CD14-positive monocyte (primary cell): ENCODE measurements at places on chromosomes 3 and 15.

DNA sequence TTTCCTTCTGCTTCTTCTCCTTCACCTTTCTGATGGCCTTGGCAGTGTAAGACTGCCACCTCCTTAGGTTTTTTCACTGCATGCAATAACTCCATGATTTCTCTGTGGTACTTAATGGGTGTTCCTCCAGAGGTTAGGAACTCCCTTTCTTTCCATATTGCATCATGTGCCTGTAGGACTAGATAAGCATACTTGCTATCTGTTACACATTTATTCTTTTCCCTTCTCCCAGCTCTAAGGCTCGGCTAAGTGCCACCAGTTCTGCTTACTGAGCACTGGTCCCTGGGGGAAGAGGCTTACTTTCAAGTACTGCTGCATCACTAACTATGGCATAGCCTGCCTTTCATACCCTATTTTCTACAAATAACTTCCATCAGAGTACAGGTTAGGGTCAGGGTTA lies 351.8 kb downstream of the OTOL1 start:
- DNase-seq: no peak

GRCh38 chr3:60080648-60081047 lies 1030.8 kb upstream of the CFAP20DC start:
- no peak for DNase-seq

- DNase-seq: no peak
Measured at GRCh38 chr3:2714834-2715233, 395.3 kb downstream of the IL5RA start.

DNA sequence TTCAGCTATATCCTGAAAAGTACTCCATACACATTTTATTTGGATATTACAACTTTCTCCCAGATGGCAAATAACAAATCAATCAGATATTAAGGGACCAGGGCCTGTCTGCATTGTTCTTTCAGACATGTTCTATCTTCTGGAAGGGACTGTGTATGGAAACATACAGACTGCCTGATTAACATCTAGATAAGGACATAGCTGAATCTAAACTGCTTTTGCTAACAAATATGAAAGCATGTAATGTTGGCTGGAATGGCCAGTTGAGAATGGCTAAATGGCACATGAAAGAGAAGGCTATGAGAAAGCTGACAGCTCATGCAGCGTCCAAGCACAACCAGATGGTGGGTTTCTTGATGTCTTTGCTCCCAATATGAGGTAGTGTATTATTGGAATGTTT lies 149.4 kb downstream of the CFAP20DC start:
- DNase-seq: no peak

- DNase-seq: peak; percentile 4
Measured at GRCh38 chr3:37498126-37499039, 324.0 kb upstream of the LRRFIP2 start.

DNA sequence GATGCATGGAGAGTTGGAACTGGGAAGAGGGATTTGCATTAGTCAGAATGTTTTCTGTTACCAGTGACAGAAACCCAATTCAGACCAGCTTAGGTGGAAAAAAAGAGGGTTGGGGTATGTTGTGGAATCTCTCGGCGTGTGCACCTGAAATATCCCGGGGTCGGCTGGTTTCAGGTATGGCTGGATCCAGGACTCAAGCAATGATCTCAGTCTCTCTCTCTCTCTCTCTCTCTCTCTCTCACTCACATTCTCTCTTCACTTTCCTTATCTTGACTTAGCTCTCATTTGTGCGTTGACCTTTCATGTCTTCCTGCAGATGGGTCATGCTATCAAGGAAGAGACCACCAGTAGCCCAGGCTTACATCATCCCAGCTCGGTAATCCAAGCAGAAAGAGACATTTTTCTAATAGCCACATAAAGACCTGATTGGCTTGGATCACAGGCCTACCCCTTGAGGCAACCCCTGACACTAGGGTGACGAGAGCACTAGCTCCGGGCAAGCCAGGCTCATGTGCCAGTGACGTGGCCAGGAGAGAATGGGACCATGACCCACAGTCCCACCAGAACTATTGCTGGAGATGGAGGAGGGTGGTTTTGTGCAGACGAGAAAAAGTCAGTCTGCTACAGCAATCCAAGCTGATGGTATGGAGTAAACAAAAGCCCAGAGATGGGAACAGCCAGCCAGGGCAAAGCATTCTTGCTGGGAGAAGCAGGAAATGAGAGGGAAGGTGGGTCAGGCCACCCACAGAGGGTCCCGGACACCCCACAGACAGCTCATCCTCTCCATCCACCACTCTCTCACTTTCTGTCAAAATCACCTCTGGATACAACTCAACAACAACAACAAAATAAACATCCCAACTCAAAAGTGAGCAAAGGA lies 91.7 kb downstream of the CHSY1 start:
- no peak for DNase-seq

DNA sequence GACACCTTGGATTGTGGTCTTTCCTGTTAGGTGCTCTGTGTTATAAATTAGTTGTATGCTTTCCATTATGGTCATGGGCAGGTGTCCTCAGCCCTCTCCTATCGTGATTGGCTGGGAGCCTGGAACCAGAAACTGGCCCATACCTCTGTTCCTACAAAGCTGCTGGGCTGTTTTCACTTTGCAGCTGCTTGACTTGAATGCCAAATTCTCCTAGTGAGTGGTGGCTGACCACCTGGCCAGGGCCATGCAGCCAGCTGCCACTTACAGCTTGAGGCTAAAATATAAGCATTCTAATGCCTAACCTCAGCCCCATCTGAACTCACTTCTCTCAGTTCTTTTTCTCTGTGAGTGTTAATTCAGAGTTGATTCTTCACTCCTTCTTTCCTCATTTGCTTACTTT lies 239.3 kb upstream of the GBE1 start:
- no peak for DNase-seq

DNA sequence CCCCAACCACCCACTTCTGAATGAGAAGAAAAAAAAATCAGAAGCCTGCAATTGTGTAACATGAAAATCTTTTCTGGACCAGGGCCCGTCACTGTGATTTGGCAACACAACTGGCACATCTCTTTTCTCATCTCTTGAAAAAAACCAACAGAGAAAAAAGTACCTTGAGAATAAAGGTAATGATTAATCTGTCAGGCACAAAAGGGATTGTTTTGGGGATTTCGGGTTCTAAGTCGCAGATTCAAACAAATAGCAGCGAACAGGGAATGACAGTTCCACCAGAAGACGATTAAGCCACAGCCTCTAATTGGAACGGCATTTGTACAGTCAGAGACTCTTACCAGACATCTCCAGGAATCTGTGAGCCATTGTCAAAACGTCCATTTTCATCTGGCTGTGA lies at the start of gene AQP9:
Gene AQP9, plus strand, starts transcription at position 276 of the 400 bp plus-strand sequence. CDS start 185 bp downstream, outside the sequence.
- DNase-seq: peak; percentile 68

- DNase-seq: no peak
Measured at GRCh38 chr15:57592426-57592825, 722 bp downstream of the MYZAP start.

DNA sequence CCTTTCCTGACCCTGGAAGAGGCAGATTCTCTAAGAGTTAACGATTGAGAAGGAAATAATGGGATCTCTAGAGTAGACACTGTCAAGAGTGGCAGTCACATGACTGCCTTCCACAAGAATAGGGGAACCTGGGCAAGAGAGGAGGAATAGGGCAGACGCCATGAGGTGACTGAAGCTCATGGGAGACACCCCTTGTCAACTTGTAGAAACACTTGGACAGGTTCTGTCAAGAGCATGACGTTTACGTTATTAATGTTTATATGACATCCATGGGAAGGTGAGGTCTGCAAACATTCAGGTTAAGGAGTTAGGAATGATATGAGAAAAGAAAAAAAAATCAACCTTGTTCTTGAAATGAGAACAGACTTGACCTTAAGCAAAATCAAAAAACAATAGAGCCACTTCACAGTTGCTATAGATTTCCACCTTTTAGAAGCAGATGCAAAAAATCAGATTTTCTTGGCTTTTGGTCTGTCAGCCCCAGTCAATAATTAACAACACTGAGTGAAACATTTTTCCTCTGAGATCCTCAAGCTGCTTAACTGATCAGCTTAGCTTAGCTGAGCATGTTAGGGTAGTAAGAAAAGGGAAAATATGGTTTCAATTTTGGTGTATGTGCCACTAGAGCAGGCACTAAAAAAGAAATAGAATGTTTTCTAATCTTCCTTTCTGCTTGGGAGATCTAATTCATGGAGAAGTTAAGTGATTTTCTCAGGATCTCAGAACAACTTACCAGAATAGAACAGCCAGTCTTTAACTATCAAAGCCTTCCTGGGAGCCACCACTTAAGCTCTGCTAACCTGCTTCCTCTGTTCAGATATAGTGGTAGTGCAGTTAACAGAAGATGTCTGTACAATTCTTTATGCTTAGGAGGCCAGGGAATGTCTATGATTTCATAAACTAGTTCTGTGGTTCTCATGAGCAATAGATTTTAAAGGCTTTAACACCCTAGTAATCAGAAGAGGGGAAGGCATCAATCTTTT lies 116.9 kb downstream of the B3GALNT1 start:
- DNase-seq: no peak

DNA sequence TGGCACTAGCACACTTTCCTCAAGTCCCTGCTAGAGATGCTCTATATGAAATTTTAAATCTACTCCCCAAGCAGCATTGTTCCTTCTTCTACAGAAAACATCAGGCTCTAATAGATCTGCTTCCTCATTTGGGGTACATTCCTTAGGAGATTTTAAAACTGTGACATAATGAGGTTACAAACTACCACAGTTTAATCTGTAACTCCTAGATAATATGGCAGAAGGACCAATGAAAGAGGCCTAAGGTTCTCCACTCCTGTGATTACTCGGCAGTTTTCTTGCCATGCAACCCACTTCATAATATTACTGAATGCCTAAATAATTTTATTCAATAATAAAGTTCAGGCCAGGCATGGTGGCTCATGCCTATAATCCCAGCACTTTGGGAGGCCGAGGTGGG lies 16.1 kb downstream of the ZNF106 start:
- DNase-seq: peak; percentile 16

GRCh38 chr3:77412584-77412983 lies 372.7 kb downstream of the ROBO2 start:
- DNase-seq: no peak

- no peak for DNase-seq
Measured at GRCh38 chr3:44529927-44530326, 25.1 kb upstream of the ZKSCAN7 start.

GRCh38 chr3:123586131-123586530 lies 1.3 kb upstream of the HACD2 start:
- no peak for DNase-seq

DNA sequence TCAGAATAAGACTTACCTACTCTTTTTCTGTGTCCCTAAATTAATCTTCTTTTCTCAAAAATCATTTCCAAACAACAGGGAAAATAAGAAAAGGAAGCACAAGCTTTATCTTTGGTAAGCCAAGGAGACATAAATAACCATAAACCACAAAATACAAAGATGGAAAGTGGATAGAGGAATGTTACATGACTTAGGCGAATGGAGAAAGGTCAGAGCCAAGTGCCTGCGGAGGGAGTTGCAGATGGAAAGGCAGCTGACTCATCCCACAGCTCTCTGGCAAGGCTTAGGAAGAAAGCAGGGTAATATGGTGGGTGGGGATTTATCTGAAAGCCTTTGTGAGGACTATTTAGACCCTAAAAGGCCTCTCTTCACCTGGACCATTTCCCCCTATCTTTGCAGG lies 72.8 kb downstream of the GALK2 start:
- DNase-seq: no peak

DNA sequence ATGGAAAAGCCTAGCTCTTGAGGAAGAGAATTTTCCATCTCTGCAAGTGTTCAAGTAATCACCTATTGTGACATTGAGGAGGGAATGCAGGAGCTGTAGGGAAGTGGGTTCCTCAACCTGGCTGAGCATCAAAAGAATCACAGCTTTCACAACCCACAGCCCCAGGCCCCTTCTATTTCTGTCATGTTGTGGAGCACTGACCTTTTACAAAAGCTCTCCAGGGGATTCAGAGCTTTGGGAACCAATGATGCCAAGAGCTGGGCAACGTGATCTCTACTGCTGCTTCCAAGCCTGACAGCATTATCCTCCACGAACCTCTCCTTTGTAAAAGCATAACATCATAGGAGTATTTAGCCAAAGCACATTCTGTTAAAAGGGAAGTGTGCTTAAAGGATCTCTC lies 231.1 kb downstream of the ADAMTS9 start:
- no peak for DNase-seq

GRCh38 chr3:158742871-158743663 lies 10.8 kb upstream of the RARRES1 start:
- DNase-seq: no peak

DNA sequence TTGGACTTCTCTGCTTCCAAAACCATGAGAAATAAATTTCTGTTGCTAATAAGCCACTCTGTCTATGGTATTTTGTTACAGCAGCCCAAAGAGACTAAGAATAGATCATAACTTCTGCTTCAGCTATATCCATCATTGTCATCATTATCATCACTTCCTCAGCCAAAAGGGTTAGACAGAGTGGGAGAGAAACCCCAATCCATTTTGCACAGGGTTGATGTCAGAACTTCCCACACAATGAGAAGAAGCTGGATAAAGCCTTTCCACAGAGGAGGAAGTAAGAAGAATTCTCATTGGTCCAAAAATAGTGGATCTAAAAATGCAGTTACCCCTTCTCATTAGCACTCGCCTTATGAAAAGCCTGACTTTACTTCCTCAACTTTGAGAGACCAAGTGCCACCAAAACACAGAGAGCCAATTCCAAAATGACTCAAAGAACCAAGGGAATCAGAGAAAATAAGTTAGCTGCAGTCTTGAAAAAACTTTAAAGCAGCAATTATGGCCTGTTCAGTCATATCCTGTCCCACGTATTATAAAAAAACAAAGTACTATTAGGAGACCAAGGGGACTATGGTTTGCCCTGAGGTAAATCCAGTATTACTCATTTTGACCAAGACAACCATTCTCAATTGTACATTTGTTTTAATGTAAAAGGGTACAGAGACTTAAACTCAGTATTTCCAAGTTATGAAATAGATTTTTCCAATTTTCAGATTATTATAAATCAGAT lies 80.2 kb downstream of the WNT5A start:
- no peak for DNase-seq

DNA sequence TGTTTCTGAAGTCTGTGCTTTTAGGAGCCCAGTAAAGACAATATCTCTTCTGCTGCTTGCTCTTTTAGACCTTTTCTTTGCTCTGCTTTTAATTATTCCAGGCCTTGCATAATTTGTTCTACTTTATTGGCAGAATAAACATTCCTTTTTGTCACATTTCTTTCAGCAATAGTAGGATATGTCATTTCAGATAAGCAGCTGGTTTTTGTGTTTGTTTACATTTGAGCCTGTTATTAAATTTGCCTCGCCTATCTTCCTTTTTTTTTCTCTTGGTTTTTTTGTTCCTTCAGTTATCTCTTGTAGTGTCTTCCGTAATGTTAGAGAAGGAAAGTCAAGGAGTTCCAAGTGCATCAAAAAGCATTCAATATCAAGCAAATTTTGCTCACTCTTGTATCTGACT lies 16.4 kb downstream of the ZNF654 start:
- DNase-seq: no peak

- no peak for DNase-seq
Measured at GRCh38 chr3:124557433-124558232, 172.6 kb upstream of the UMPS start.

- peak; percentile 42 for DNase-seq
Measured at GRCh38 chr3:107524841-107525643, 2.3 kb downstream of the BBX start.

- no peak for DNase-seq
Measured at GRCh38 chr3:125129512-125129997, 73.8 kb upstream of the HEG1 start.

GRCh38 chr15:98731712-98732450 lies 83.5 kb downstream of the IGF1R start:
- DNase-seq: no peak
